ENCODE measurements at places on chromosomes 7 and 10.

DNA sequence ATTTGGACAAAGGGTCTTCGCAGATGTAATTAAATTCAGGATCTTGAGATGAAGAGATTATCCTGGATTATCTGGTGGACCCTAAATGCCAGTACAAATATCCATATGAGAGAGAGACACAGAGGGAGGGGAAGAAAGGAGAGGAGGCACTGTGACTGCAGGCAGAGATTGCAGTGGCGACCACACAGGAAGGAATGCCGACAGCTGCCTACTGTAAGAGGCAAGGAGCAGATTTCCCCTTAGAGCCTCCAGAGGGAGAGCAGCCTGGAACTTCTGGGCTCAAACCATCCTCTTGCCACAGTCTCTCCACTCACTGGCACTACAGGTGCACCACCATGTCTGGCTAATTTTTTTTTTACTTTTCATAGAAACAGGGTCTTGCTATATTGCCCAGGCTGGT lies 152.3 kb downstream of the SDK1 start:
- no peak for DNase-seq

DNA sequence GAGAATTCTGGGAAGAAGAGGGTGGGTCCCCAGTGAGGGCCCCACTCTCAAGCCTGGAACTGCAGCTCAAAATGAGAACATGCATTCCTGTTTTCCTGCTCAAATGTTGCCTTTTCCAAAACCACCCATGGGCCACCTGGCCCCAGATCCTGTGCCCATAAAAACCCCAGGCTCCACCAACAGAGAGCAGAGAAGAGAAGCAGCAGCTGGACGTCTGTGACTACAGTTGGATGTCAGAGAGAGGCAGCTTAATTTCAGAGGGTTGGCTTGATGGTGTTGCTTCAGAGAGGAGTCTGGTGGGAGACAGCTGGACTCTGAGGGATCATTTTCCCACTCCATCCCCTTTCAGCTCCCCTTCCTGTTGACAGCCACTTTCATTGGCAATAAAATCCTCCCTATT lies 256.4 kb downstream of the FZD1 start:
- no peak for DNase-seq

- no peak for DNase-seq
Observed at GRCh38 chr7:1243964-1244416, 11.3 kb downstream of the UNCX start.

DNA sequence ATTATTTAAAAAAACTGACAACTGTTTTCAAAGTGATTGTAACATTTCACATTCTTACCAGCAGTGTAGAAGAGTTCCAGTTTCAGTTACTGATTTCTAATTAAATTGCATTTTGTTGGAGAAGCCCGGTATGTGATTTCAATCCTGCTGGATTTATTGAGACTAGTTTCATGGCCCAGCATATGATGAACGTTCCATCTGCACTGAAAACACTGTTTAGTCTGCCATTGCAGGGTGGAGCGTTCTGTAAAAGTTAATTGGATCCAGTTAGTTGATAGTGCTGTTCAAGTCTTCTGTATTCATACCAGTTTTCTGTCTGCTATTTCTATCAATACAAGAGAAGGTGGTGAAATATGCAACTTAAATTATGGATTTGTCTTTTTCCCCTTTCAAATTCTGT lies 37.3 kb upstream of the CCNY start:
- no peak for DNase-seq

DNA sequence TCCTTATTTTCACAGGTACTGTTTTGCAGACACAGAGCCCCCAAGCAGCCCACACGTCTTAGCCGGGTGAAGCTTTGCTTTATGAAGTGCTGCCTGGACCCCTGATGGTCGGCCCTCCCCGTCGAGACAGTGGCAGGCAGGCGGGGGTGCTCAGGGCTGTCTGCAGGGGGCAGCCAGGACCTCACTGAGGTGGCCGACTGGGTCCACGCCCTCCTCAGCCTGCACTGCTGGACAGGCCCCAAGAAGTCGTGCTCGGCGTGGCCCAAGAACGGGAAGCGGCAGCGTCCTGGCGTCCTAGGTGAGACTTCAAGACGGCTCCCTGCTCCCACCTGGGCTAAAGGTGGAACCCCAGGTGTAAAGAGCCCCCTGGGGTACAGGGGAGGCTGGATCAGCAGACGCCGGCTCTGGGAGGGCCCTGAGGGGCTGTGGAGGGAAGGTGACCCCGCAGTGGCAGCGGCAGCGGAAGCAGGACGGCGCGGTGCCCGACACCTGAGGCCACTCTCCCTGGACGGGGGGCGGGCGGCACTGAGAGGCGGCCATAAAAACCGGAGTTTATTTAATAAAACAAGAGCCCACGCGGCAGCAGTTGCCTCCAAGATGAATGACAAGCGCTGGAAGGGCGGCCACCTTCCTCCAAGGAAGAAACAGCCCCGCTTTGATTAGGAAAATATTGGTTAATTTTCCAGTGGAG lies 179.4 kb downstream of the ELFN1 start:
- no peak for DNase-seq

DNA sequence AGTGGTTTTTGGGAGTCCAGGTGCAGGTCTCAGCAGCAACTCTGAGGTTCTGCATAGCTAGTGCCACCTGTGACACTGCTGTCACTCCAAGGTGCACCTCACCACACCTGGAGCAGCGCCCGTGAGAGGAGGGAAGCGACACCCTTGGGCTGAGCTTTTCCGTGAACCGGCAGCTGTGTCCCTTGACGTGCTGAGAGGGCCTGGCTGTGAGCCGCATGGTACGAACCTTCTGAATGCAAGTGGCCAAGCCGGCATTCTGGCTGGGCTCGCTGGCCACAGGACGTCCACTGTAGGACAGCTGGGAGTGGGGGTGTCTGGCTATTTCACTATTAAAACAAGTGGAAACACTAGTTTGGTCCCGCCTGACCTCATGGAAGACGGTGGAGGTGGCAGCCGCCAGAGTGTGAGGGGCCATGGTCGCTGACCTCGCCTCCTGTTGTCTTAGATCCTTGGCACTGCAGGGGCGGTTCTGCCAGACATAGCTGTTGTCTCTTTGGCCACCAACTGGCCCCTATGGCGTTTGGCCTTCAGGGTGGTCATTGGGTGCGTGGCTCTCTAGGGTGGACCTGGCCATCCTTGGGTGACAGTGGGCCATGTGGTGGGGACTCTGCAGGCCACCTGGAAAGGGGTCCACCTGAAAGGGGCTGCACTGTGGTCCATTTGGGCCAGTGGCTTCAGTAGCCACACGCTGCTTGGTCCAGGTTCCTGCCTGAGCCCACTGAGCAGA lies 12.9 kb downstream of the INPP5A start:
- DNase-seq: no peak

DNA sequence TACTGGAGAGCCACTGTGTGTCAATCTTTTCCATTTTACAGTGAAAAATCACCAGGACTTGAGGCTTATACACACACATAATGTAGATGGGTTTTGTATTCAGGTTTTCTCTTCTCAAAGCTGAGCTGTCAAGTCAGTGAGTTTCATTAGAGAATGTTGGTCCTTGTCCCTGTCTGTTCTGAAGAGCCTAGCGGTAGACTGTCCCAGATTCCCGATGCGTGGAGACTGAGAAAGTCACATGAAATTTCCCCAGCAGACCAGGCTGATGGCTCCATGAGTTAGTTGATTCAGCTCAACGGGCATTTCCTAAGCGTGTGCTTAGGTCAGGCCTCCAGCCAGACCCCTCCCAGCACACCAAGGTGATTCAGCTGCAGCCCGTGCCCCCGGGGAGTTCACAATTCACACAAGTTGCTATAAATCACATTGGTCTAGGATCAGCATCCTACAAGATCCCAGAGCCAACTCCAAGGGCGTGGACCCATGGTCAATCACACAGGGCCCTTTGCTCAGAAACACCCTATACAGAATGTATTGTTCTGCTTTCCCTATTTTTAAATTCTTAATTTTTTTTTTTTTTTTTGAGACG lies 17.2 kb downstream of the CHST15 start:
- DNase-seq: no peak

DNA sequence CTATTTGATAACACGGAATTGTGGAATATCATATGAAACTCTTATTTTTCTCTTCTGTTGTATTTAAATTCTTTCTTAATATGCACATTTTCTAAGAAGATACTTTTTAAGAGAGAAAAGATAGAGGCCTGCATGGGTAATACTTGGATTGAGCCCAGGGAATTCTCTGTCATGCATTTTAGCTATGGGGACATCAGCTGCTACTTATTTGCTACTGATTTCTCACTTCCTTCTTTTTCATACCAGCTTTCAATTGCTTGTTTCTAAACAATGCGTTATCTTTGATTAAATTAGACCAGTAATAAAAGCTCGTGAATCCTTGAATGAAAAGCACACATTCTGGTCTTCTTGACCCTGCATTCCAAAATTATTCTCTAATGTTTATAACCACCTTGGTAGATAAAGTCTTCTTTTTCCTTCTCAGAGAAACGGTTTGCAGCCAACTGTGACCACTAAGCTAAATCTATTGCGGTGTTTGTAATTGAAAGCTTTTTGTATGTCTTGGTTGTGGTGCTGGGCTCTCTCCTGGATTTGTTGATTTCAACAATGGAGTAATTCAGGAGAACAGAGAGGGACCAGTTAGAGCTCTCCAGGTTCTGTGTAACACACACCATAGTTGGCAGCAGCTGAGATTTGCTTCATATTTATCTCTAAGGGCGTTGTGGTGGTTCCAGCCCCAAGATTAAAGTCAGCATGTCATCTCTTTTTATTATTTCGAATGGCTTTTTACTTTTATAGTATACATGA lies 139.3 kb downstream of the PPP1R9A start:
- DNase-seq: no peak

- no peak for DNase-seq
Observed at GRCh38 chr7:87445897-87446296, 29.6 kb downstream of the ABCB4 start.

- no peak for DNase-seq
Observed at GRCh38 chr10:105239311-105240219, 598.5 kb downstream of the SORCS3 start.

DNA sequence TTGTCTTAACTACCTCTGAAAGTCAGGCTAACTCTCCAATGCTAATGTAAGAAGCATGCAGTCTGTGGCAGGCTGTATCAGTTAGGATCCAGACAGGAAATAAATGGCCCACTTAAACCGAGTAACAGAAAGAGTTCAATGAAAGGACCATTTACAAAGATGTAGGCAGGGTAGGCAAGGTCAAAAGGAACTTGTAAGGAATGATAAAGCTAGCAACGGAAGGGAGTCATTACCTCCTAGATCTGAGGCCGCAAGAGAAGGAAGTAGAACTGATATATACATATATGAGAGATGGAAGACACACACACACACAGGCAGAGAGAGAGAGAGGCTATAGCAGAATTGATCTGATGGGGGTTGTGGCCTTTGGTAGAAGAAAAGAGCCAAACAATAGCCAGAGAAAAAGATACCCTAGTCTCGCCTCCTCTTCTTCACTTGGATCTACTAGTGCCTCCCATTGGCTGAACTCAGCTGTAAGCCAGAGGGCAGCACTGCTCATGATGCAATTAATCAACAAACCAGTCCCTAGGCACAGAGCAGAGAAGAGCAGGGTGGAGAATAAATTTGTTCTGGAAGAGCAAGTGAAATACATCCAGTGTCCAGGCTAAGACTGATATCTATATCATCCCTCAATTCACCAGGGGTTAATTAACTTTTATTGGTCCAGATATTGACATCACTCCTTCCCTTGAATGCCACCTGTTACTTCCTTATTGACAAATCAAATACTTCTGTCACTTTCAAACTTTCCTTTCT lies 91.2 kb downstream of the LSMEM1 start:
- DNase-seq: no peak

DNA sequence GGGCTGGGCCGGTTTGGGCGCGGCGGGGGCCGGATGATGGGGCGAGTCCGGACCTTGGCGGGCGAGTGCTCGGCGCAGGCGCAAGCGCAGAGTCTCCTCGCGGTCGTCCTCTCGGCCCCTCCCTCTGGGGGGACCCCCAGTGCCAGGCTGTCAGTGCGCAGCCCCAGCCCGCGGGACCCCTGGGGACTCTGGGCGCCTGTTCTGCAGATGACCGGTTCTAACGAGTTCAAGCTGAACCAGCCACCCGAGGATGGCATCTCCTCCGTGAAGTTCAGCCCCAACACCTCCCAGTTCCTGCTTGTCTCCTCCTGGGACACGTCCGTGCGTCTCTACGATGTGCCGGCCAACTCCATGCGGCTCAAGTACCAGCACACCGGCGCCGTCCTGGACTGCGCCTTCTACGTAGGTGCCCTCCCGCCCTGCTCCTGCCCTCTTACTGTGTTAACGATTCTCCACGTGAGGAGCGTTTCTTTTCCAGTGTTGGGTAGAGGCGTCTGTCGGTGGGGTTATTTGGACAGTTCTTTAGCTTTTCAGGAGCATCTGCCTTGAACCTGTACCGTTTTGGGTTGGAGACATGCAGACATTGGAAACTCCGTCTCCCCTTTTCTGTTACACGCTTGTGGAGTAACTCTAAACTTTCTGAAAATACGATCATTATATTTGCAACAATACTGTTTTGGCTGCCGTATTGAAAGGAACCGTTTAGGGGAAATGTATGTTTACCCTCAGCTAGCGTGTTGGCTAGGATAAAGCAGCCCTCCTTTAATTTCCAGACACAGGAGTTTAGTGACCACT lies 706 bp downstream of the BUB3 start:
- peak; percentile 46 for DNase-seq

GRCh38 chr10:2964632-2965296 lies 102.6 kb upstream of the PFKP start:
- DNase-seq: no peak

DNA sequence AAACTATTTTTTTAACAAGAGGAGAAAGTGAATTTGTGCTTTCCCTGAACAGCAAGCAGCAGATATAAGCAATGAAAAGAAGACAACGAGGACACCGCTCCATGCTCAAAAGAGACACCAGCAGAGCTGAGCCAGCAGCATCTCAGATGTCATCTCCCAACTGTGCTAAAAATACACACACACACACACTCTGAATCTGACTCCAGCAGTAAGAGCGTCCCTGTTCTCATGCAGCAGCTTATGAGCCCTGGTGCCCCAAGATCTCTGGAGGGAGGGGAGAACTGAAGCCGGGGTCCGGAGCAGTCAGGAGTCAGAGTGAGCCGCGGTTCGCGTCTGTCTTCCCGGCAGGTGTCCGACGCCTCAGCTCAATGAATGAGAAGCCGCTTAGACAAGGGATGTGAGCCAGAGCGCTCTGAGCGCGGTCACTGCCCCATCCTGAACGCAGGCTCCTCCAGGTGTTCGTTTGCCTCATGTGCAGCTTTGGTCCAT lies 49.2 kb downstream of the SVIL start:
- DNase-seq: no peak

- no peak for DNase-seq
Observed at GRCh38 chr7:99132595-99133321, 11.2 kb downstream of the SMURF1 start.

DNA sequence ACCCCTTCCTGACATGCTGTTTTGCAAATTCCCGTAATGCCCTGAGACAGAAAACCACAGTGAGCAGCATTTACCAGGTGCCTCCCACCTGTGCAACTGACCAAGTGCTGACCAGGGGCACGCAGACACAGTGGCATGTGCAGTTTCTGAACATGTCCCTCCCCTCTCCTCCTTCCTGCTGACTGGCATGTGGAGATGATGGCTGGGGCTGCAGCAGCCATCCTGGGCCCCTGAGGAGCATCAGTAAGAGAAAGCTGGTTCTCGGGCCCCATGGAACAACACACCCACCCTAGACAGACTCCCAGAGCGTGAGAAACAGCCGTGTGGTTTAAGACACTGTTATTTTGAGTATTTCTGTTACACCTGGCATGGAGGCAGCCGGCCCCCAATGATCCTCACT lies 66.2 kb upstream of the PDGFA start:
- DNase-seq: no peak

GRCh38 chr10:101597091-101597900 lies 9.2 kb downstream of the DPCD start:
- no peak for DNase-seq
